HS-5 (cell line): ENCODE measurements at places on chromosomes 3 and 15.

DNA sequence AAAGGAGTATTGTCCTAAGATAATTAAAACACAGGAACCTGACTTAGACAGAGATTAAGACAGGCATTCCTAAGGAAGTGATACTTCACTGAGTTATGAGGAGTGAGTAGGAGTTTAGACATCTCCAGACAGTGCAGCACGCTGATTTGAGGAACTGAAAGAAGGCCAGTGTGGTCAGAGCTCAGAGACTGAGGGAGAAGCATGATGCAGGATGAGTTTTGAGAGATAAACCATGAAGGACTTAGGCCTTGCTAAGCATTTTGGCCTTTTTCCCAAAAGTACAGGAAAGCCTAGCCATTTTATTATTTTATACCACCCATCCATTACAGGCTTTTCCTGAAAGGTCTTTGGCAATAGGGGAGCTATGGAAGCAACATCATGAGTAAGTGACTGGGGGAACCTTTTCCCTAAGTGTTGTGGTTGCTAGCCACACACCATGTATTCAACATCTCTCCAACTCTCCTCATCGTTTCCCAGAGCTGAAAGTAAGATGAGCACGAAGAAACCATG is 375.6 kb upstream of the TPRG1 start:
- peak; percentile 91 for DNase-seq

GRCh38 chr3:74614107-74614967 is at the start of gene CNTN3:
TSS of gene CNTN3 (minus strand) at chr3:74614659. CDS start at chr3:74521112, 93,547 bp downstream.
- no peak for DNase-seq

DNA sequence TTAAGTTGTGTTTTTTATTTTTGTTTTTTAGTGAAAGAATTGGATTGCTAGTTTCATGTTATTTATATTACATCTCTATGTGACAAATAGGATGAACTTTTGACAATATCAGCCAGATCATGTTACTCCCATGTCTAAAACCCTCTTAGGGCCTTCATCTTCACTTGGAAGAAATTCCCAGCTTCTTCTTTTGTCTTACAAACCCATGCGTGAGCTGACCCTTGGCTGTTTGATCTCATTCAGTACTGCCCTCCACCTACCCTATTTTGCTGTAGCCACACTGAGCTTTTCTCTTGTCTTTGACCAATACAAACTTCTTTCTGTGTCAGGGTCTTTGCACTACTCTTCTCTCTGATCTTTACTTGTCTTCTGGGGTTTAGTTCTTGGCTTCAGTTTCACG is 37.0 kb downstream of the RBM6 start:
- DNase-seq: no peak

GRCh38 chr15:73493922-73494321 is 51.0 kb downstream of the REC114 start:
- no peak for DNase-seq

GRCh38 chr15:74827614-74828013 is 1.2 kb downstream of the CPLX3 start:
- no peak for DNase-seq

DNA sequence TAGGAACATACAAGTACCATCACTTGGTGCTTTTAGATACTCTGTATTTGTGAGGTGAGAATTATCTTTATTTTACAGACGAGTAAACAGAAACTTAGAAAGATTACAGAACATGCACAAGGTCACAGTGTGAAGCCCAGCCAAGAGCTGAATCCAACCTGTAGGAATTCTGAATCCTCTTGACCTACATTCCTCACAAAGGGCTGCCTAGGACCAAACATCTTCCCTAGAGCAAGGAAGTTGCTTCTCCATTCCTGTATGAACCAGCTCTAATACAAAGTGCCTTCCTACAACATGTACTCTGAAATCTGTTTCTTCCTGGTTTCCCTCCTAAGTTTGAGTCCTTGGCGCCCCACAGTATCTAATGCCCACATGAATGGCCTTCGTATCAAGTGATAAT is 2.9 kb downstream of the HDGFL3 start:
- DNase-seq: no peak

DNA sequence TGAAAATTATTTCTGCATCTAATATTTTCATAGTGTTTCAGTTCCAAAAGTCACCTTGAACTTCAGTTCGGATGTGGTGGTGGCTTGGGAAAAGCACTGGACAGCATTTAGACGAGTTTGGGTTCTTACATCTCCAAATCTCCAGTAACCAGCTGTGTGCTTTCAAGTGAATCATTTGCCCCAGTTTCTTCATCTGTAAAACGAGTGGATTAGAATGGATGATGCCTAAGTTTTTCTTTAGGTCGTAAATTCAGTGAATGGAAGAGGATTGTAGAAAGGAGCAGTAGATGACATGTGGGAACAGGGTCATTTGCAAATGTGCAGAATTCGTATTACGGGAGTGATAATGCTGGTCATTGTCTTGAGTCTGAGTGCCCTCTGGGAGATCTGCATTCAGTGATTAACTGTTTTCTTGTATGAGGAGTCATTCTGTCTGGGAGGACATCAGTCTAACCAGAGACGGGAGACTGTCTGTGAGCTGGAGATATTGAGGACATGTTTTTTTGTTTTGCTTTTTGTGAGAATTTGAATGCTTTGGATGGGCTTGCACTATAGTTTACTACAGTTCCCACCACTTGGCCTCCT is 641.6 kb upstream of the TBL1XR1 start:
- DNase-seq: no peak

- DNase-seq: no peak
These were observed 27.3 kb upstream of the TMCO5A start for GRCh38 chr15:37907136-37907535.

GRCh38 chr3:54543446-54543845 is 384.4 kb downstream of the LRTM1 start:
- no peak for DNase-seq

GRCh38 chr3:167032267-167032876 is 347.7 kb downstream of the ZBBX start:
- DNase-seq: peak; percentile 22

DNA sequence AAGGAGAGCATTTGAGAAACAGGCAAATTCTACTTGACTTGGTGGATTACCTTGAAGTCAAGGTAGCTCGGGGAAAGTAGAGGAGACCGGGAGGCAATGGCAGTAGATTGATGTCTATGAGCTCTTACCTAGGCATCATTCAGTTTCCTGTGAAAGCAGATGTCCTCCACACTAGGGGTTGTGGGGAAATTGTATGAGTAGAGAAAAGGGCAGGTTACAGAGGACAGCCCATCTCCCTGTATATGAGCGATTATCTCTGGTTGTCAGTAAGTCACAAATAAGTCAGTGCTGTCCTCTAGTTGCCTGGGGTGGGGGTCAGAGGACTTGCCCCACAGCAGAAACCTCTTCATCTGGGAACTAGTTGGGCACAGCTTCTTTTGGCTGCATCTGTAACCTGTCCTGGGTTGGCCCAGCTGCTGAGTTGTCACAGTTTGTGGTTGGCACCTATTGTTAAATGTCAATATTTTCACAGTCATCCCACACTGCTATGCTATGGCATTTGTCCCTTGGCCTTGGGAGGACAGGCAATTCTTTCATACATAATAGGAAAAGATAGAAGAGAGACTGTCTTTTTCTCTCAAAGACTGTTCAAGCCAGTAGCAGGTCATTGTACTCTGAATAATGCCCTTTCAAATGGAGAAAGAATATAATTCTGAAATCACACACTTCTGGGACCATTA is 53.6 kb upstream of the LRRFIP2 start:
- no peak for DNase-seq

DNA sequence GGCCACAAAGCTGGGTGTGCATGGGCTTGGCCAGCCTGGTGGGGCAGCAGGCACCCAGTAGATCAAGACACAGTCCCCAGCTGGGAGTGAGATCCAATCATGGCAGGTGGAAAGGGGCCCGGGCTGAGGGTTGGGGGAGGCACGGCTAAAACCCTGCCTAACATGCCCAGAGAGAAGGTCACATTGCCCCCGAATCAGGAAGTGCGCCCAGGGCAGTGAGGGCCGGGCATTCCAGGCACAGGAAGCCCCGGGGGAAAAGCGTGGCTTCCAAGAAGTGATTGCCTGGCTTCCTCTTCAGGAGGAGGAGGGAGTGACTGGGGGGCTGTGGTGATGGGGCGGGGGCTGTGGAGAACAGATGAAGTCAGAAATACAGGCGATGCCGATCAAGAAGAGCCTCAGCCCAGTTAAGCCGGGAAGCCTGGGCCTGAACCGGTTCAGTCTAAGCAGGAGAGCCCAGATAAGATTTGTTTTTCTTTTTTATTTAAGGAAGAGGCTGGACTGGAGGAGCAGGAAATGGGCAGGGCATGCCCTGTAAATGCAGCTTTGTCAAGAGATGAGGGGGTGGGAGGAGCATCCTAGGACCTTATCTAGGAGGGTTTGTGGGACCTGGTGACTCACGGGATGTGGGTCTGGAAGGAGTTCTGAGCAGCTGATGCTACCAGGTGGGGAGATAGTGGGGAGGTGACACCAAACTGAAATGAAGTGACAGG is 83.9 kb downstream of the CHSY1 start:
- peak; percentile 82 for DNase-seq

GRCh38 chr15:42373936-42374335 is 14.6 kb downstream of the CAPN3 start:
- no peak for DNase-seq

DNA sequence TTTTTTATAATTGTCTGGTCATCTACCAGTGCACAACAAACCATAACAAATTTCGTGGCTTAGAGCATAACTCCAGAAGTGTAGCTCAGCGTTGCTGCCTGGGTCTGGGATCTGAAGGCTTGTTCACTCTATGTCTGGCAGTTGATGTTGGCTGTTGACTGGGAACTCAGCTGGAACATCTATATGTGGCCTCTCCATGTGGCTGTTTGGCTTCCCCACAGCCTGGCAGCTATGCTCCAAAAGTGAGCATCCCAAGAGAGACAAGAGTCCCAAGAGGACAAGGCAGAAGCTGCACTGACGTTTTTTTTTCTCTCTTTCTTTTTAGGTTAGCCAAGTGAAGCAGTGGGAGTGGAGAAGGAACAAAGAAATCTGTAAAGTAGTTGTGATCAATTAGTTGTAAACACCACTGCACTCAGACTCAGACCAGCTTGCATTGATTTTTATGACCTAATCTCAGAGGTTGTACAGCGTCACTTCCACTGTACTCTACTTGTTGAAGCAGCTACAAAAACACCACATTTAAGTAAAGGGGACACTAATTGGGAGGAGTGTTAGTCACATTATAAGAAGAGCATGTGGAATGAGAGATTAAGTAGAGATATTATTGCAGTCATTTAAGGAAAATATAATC is 2.5 kb upstream of the GPR176 start:
- no peak for DNase-seq

DNA sequence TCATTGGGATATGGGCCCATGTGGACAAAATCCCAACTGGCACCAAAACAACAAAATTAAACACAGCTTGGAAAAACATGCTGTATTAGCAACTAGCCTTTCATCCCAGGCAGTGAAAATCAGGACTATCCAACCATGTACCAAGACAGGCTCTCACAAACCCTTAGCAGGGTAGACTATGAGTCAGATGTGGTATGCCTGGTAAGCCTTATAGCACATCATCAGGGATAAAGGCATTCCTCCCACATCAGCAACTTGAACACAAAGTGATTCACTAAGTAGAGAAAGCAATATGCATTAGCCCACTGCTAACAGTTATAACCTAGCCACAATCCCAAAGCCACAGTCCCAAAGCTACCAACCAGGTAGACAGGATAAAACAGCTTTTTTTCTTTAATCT is 8.0 kb downstream of the CEP152 start:
- peak; percentile 81 for DNase-seq

GRCh38 chr15:85002517-85002916 is 20.9 kb downstream of the PDE8A start:
- DNase-seq: no peak

DNA sequence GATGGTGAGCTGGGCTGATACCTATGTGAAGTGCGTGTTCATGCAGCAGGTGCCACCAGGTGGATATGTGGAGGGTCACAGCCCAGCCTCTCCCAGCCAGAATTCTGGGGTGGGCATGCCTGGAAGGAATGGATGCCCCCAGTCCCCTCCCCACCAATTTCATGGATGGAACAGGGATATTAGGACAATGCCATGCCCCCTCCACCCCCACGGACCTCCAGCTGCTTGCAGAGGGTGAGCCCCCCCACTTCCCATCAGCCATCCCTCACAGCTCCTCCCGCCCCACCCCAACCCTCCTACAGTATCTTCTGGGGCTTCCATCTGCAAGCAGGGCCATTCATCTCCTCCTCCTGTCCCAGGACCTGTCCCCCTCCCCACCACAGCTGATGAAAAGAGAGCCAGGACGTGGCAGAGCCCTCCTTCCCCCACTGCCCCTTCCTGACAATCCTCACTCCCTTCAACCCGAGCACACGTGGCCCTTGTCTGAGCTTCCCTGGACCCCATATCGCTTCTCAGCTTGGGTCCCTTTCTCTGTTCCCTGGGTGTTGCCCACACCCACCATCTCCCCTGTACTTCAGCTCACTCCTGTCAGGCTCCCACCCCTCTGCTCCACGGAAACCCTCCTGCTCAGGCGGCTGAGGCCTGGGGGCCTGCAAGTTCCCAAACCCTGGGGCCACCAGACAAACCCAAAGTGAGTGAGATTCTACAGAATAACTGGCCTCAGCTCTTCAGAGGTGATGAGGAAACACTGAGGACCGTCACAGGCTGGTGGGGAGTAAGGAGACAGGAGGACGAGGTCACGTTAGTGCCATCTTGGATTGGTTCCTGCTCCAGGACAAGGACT is 2.8 kb upstream of the SEMA3G start:
- DNase-seq: no peak

DNA sequence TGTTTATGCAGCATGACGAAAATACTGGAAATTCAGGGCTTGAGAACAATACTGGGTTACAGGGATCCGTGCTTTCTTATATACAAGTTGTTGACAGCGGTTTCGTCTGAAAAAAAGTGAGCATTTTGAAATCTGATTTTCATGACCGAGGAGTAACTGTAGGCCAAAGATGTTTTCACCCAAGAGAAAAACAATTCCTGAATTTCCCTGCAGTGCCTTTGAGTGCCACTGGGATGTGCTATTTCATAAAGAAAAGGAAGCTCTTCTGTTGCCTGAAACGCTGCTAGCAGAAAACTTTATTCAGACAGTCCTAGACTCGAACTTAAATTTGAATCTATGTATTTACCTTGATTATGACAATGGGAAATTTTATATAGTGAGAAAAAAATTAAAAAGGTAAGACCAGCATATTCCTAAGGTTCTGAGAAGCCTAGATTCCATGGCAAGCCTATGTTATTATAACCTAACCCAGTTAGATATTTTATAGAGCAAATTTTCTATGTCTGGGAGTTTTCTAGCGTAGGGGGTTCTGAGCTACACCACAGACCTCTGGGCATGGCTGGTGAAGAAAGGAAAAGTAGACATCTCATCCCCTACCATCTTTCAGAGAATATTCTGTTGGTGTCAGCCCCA is 30.2 kb downstream of the KCNAB1 start:
- peak; percentile 32 for DNase-seq

GRCh38 chr3:70832089-70832833 is 519.8 kb upstream of the MDFIC2 start:
- peak; percentile 83 for DNase-seq

- DNase-seq: no peak
These were observed 82.7 kb upstream of the NR2F2 start for GRCh38 chr15:96247621-96248305.
